ENCODE measurements at places on chromosomes 7 and 10.

- H3K36me3 ChIP-seq: no peaks in the 10 kb centered on the region
- no peak for DNase-seq
- H3K27me3 ChIP-seq: no peaks in the 10 kb centered on the region
- H3K4me1 ChIP-seq: no peaks in the 10 kb centered on the region
- no peak overlapping the region for H3K4me3 ChIP-seq
These were observed 547.2 kb downstream of the ANKRD7 start for GRCh38 chr7:118771672-118772071.

GRCh38 chr10:86035791-86036543 is 330.6 kb downstream of the GRID1 start:
- no peaks in the 10 kb centered on the region for H3K36me3 ChIP-seq
- H3K27ac ChIP-seq: no peak overlapping the region
- no peaks in the 10 kb centered on the region for H3K27me3 ChIP-seq
- no peak overlapping the region for H3K4me3 ChIP-seq
- H3K4me1 ChIP-seq: no peaks in the 10 kb centered on the region

- H3K36me3 ChIP-seq: peaks cover 83% of the 10 kb centered on the region
- no peak overlapping the region for H3K4me3 ChIP-seq
- no peak for DNase-seq
- no peaks in the 10 kb centered on the region for H3K27me3 ChIP-seq
- H3K27ac ChIP-seq: peak overlapping the region; percentile 9
- H3K4me1 ChIP-seq: peaks cover 9% of the 10 kb centered on the region
These were observed 36.2 kb downstream of the PDLIM1 start for GRCh38 chr10:95254629-95255028.

GRCh38 chr7:109224100-109224499 is 654.4 kb downstream of the DNAJB9 start:
- H3K4me1 ChIP-seq: no peaks in the 10 kb centered on the region
- no peak for DNase-seq
- H3K27me3 ChIP-seq: no peaks in the 10 kb centered on the region
- H3K4me3 ChIP-seq: no peak overlapping the region
- no peak overlapping the region for H3K27ac ChIP-seq

GRCh38 chr10:60664859-60665258 is 113.4 kb upstream of the CDK1 start:
- no peaks in the 10 kb centered on the region for H3K27me3 ChIP-seq
- H3K4me3 ChIP-seq: no peak overlapping the region
- H3K36me3 ChIP-seq: no peaks in the 10 kb centered on the region

GRCh38 chr10:12501324-12501723 is 152.0 kb downstream of the CAMK1D start:
- no peaks in the 10 kb centered on the region for H3K36me3 ChIP-seq
- no peak overlapping the region for H3K4me3 ChIP-seq
- H3K4me1 ChIP-seq: no peaks in the 10 kb centered on the region
- no peaks in the 10 kb centered on the region for H3K27me3 ChIP-seq

DNA sequence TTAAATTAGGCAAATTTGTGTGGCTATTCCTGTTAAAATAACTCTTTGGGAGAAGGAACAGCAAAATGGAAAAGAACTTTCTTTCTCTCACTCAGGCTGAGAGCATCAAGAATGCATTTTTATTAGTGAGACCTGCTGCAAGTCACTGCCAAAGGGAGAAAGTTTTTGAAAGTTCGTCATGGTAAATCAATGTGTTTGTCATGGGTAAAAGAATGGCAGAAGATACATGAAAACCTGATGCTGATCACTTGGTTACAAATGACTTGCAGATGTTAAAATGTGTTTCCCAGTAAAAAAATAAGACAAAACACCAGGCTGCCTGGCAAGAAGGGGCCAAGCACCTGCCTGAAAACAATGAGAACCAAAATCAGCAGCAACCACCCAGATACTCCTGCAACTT is 484.7 kb upstream of the NRP1 start:
- H3K4me3 ChIP-seq: no peak overlapping the region
- no peak overlapping the region for H3K27ac ChIP-seq
- DNase-seq: no peak

DNA sequence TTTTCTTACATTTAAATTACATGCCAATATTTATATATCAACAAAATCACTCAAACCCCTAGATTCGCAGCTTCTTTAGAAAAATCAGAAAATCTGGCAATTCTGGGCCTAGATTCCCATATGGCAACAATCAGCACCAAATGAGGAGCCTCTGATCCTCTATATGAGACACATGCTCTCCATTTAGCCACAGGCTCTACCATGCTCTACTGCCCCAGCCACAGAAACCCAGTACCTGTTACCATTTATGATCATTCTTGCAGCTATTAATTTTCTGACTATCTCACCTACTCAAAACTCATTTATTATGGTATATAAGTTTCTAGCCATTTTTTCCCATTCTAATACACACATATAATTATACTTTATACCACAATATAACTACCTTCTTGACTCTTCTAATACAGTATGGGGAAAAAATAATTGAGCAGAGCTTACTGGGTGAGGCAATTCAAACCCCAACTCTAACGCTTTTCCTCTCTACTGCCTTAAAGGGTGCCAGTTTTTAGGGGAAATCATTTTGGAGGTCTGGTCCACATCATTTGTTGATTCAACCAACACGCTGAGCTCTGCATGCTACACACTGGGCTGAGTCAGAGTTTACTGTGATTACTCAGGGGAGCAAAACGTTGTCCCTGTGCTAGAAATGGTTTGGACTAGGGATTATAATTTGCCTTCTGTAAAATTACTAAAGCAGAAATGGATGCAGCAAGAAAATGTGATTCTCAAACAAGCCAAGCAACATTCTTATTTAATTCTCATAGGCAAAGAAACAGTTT is 11.6 kb downstream of the PDLIM1 start:
- no peak for DNase-seq
- H3K4me1 ChIP-seq: peaks cover 75% of the 10 kb centered on the region
- H3K36me3 ChIP-seq: peaks cover 31% of the 10 kb centered on the region
- H3K27me3 ChIP-seq: no peaks in the 10 kb centered on the region
- H3K4me3 ChIP-seq: no peak overlapping the region

DNA sequence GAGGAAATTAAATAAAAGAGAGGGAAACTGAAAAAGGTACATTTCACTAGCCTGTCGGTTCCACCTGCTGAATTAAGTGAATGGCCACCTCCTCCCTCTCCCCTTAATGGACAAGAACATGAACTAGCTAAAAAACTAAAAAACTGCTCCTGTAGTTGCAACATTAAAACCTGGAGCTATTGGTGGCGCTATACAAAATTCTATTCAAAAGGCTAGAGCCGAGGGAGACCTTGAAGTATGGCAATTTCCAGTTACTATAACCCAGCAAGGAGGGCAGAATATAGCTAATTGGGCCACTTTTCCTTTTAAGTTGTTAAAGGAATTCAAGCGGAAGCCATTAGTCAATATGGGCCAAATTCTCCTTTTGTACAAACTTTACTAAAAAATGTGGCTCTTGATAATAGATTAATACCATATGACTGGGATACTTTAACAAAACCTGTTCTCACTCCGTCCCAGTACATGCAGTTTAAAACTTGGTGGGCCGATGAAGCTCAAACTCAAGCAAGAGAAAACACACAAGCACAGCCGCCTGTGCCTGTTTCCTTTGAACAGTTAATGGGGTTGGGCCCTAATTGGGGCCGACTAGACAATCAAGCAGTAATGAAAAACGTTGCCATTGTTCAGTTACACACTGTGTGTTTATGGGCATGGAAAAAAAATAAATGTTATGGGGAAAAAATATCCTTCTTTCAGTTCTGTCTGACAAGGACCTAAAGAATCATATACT is 6.5 kb upstream of the CHST3 start:
- peaks cover 8% of the 10 kb centered on the region for H3K4me1 ChIP-seq
- H3K36me3 ChIP-seq: no peaks in the 10 kb centered on the region

DNA sequence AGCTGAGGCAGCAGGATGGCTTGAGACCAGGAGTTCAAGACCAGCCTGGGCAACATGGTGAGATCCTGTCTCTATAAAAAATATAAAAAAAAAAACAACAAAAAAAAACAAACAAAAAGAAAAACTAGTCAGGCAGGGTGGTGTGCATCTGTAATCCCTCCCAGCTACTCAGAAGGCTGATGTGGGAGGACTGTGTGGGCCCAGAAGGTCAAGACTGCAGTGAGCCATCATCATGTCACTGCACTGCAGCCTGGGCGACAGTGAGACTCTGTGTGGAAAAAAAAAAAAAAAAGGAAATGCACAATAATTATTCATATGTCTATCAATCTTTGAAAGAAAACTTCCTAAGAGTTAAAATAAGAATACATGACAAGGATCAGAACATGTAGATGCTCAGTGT is 178.3 kb downstream of the SEM1 start:
- H3K27ac ChIP-seq: no peak overlapping the region
- no peaks in the 10 kb centered on the region for H3K4me1 ChIP-seq
- no peak overlapping the region for H3K4me3 ChIP-seq
- peaks cover 40% of the 10 kb centered on the region for H3K27me3 ChIP-seq
- DNase-seq: no peak

DNA sequence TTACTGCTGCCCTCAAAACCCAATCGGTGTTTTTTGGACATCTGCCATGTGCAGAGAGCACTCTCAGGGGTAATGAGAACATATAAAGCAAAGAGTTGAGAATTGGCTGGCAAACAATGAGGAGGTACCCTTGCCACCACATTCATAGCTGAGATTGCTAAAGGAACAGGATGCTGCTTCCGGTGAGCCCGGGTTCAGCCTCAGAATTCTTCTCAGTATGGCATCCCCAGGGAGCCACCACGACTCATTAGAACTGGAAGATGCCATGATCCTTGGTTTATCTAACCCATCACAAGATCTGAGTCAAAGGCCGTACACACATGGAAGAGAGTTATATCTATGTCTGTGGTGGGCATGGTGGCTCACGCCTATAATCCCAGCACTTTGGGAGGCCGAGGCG is 174.4 kb downstream of the ARID5B start:
- no peaks in the 10 kb centered on the region for H3K27me3 ChIP-seq
- peak overlapping the region; percentile 86 for H3K27ac ChIP-seq
- DNase-seq: no peak
- peaks cover 7% of the 10 kb centered on the region for H3K36me3 ChIP-seq

GRCh38 chr10:58752665-58753064 is 240.0 kb downstream of the BICC1 start:
- no peaks in the 10 kb centered on the region for H3K27me3 ChIP-seq
- DNase-seq: no peak
- H3K4me3 ChIP-seq: no peak overlapping the region
- peaks cover 6% of the 10 kb centered on the region for H3K4me1 ChIP-seq
- no peak overlapping the region for H3K27ac ChIP-seq
- no peaks in the 10 kb centered on the region for H3K36me3 ChIP-seq

DNA sequence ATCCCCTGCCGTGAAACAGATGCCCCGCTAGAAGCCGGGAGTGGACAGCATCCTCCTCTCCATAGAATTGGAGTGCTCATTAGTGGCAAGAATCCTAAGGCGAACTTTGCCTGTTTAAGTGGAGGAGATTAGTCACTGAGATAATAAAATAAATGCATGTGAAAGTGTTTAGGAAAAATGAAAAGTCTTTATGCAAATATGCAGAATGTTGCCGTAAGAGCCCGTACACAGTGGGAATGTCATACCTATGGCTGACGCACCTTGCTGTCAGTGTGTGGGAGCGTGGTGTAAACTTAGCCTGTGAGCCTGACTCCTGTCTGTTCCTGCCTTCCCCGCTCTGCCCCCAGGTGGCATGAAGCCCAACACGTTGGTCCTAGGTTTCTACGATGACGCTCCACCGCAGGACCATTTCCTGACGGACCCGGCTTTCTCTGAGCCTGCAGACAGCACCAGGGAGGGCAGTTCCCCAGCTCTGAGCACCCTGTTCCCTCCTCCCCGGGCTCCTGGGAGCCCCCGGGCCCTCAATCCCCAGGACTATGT is 1.7 kb upstream of the TRIP6 start:
- peak; percentile 95 for DNase-seq
- peaks cover 18% of the 10 kb centered on the region for H3K4me1 ChIP-seq
- H3K27ac ChIP-seq: peak overlapping the region; percentile 98
- H3K36me3 ChIP-seq: peaks cover 32% of the 10 kb centered on the region
- H3K27me3 ChIP-seq: no peaks in the 10 kb centered on the region
- peak overlapping the region; percentile 83 for H3K4me3 ChIP-seq

- DNase-seq: no peak
- no peaks in the 10 kb centered on the region for H3K36me3 ChIP-seq
- peaks cover 16% of the 10 kb centered on the region for H3K4me1 ChIP-seq
- no peaks in the 10 kb centered on the region for H3K27me3 ChIP-seq
These were observed 692.6 kb downstream of the SUGCT start for GRCh38 chr7:40827222-40828085.

DNA sequence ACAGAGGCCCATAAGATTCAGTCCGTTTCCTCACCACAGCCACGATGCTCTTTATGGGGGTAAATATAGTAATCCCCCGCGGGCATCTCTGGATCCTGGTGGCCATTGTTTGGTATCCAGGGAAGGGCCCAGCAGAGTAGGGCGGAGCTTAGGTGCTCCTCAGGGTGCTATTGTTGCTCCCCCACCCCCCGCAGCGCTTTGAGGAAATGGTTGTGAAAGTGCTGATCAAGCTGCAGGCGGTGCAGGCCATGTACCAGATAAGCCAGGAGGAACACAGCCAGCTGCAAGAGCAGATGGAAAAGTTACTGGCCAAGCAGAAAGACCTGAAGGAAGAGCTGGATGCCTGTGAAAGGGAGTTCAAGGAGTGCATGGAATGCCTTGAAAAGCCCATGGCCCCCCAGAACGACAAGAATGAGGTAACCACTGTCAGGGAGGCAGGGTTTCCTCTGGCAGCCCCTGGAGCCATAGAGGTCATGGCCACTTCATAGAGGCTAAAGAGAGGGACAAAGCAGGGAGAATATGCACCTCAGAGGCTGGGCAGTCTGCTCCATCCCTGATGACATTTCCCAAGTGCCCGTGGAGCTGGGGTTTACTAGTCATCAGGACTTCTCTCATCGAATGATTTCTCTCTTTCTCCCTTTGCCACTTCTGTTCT is 17.6 kb upstream of the FLNC start:
- H3K4me1 ChIP-seq: no peaks in the 10 kb centered on the region
- no peak overlapping the region for H3K27ac ChIP-seq
- no peak for DNase-seq
- no peaks in the 10 kb centered on the region for H3K27me3 ChIP-seq
- H3K36me3 ChIP-seq: no peaks in the 10 kb centered on the region
- no peak overlapping the region for H3K4me3 ChIP-seq

DNA sequence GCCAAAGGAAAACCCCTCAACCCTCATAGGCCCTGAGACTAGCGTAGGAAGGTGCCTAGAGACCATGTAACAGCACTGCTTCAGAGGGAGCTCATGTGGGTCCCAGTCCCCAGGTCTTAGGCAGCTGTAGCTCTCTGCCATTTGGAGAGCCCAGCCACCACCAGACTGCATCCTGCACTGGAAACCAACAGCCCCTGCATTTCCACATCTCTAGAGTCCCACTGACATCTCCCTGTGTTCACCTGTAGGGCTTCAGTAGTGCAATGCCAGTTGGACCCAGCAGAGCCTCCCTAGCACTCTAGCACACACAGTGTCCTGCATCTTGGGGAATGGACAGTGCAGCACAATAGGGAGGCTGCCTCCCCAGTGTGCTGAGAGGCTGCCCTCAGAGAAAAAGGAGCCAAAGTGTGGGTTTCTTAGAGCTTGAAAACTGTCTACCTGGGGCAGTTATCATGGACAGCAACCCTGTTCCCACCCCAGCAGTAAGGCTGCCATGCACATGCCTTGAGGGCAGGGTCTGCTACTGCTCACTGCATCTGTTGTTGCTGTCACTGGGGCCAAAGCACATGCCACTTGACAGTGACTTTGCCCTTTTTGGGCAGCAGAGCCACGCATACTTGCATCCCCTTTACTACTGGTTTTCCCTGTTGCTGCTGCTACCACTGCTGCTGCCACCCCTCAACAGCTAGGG is 46.7 kb upstream of the ANTXRL start:
- no peak overlapping the region for H3K27ac ChIP-seq
- no peaks in the 10 kb centered on the region for H3K4me1 ChIP-seq
- no peaks in the 10 kb centered on the region for H3K36me3 ChIP-seq
